ENCODE measurements at places on chromosomes 5 and 9.
A peak's percentile ranks its signal among the peaks of the same experiment; 100 is the strongest.

DNA sequence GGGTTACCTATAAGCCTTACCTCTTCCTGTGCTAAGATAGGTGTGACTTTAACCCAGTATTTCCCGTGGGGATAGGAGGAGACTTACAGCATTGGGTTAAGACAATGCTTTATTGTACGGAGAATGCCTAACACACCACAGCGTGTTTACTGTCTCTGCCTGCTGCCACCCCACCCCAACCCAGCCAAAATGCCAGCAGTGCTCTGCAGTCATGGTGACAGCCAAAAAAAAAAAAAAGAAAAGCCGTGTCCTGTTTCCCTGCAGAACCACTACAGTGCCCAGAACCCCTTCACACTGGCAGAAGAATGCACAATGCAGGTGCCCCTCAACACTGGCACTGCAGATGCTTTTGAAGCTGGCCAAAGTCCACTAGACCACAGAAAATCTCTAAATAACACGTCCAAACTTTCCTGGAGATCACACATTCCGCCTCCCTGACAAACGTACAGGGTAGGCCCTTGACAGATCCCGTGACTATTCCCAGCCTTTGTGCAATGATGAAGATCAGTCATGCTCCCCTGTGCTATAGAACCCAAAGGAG, 102.2 kb downstream of the SERINC5 start:
- no peak overlapping the region for H3K4me3 ChIP-seq
- peaks cover 61% of the 10 kb centered on the region for H3K4me1 ChIP-seq
- DNase-seq, result no peak
- H3K27ac ChIP-seq, result peak overlapping the region; percentile 89
- no peaks in the 10 kb centered on the region for H3K27me3 ChIP-seq
- H3K36me3 ChIP-seq, result peaks cover 61% of the 10 kb centered on the region

DNA sequence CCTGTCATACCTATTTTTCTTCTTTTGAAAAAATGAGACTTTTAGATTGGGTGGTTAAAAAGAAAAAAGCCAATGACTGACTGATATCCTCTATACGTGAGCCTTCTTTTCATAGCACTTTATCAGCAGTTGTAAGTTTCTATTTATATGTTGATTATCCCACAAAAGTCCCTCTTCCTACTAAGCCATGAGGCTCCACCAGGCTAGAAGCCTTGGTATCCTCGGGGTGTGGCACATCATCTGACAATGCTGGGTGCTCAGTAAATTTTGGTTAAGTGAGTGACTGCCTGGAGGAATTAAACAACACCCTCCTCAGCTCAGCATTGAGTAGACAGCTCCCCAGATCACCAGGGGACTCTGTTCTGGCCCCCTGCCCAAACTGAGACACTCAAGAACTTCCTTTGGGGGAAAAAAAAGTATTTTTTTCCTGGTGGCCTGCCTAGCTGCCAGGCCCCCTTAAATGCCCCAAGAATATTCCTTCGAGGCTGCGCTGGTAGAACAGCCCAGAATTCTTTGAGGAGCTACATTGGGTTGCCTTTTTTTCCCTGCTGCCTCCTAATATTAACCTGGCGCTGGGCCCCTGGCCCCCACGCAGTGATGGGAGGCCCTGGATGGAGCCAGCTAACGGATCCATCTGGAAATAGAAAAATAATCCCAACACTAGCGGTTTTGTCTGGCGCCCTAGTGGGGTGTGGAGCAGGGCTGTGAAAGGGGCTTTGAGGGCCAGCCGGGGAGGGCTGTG, 23.4 kb upstream of the COL27A1 start:
- H3K4me3 ChIP-seq, result no peak overlapping the region
- no peaks in the 10 kb centered on the region for H3K4me1 ChIP-seq
- H3K27me3 ChIP-seq, result peaks cover 3% of the 10 kb centered on the region
- no peak overlapping the region for H3K27ac ChIP-seq
- no peak for DNase-seq

DNA sequence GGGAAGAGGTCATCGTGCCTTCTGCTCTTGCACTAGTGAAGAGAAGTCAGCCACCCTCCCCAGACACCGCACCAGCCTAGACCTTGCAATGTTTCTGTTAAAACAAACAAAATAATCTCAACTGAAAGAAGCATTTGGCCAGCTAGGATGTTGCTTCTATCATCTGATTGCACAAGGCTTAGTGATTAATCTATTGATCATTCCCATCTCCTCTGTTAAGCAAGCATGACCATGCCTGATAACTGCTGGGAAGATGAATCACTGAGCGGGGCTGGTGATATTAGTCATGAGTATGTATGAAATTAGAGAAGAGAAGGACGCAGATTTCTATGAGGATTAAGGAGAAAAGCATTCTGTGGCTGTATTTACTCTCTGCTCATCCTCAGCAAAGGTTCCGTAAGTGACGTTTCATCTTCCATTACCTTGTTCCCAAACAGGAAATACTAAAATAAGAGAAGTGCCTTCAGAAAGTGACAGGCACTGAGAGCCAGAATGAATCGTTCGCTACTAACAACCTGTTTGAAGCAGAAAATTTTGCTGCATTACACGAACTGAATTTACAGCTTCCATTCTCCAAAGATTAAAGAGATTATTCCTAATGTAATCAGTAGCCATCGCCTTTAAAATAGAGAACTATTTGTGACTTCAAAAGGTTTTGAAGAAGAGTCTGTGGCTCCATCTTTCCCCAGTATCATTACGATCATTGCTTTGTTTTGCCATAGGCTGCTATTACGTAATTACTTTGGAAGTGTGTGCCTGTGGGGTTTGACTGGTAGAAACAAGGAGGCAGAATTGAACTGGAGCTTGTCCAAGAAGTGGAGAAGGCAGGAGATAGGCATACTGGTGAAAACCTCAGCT, 219.1 kb downstream of the MED10 start:
- H3K4me1 ChIP-seq, result no peaks in the 10 kb centered on the region
- DNase-seq, result no peak
- no peaks in the 10 kb centered on the region for H3K36me3 ChIP-seq
- H3K27me3 ChIP-seq, result peaks cover 4% of the 10 kb centered on the region

DNA sequence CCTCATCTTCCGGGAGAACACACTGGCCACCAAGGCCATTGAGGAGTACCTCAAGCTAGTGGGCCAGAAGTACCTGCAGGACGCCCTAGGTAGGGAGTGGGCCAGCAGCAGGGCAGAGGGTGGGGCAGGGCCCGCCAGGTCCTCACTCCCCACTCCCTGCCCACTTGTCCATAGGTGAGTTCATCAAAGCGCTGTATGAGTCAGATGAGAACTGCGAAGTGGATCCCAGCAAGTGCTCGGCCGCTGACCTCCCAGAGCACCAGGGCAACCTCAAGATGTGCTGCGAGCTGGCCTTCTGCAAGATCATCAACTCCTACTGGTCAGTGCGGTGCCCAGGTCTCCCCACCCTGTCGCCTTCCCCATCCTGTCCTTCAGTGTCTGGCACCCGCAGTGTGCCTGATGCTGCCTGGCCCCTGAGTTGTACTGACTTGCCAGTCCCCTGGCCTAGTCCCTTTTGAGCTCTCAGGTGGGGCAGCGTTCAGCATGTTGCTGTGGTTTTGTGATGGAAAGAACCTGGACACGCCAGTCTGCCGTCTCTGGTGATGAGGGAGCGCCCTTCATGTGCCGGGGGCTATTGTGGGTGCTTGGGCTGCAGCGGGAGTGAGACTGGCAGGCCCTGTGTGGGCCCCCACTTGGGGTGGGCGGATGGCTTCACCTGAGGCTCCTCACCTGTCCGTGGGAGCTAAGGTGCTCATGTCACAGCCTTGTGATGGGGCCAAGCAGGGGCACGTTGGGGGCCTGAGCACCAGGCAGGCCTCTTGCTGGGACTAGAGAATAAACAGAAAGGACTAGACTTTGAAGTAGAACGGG, 112.3 kb downstream of the DAB2IP start:
- no peak overlapping the region for H3K4me3 ChIP-seq
- no peaks in the 10 kb centered on the region for H3K36me3 ChIP-seq
- H3K4me1 ChIP-seq, result no peaks in the 10 kb centered on the region
- DNase-seq, result no peak
- H3K27me3 ChIP-seq, result no peaks in the 10 kb centered on the region

DNA sequence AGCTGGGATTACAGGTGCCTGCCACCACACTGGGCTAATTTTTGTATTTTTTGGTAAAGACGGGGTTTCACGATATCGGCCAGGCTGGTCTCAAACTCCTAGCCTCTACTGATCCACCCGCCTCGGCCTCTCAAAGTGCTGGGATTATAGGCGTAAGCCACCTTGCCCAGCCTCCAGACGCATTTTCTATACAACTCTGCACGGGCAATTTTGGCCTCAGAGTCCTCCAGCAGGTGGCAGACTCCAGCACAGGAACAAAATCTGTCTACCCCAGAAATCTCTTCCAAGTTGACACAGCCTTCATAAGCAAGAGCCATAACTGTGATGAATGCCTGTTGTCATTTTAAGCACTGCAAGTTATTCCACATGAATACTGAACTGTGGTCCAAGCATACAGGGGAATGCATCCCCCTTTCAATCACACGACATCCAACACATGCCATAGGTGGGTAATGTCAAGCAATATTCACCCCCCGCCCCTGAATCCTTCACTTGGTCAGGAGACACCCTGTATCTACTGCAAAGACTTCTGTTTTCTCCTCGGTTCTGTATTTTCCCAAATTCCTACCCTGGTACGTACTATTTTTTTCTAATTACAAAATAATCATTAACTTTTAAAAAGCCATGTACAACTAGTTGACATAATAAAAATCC, 50.8 kb downstream of the ALDH7A1 start:
- no peak overlapping the region for H3K27ac ChIP-seq
- peak; percentile 53 for DNase-seq
- H3K36me3 ChIP-seq, result no peaks in the 10 kb centered on the region
- H3K4me1 ChIP-seq, result no peaks in the 10 kb centered on the region
- no peak overlapping the region for H3K4me3 ChIP-seq

GRCh38 chr5:76404223-76405211, 1.4 kb downstream of the IQGAP2 start:
- peak overlapping the region; percentile 87 for H3K4me3 ChIP-seq
- peak; percentile 92 for DNase-seq
- H3K27ac ChIP-seq, result peak overlapping the region; percentile 98
- H3K27me3 ChIP-seq, result no peaks in the 10 kb centered on the region

DNA sequence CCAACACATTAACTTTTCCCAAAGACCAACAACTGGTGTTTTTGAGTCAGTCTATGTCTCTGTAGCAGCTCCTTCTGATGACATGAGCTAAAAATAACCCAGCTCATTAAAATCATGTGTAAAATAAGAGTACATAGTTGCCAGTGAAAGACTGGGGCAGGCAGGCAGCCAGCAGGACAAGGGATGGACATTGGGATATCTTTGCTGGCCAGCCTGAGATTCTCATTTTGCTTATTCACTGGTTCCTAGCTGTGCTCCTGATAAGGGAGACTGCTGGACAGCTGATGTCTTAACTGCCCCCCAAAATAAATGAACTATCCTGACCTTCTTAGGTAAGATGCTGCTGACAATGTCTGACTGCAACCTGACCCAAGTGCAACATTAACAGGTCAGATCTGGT, 33.9 kb downstream of the EPB41L4B start:
- no peak for DNase-seq
- H3K27ac ChIP-seq, result no peak overlapping the region
- no peaks in the 10 kb centered on the region for H3K36me3 ChIP-seq
- H3K4me1 ChIP-seq, result no peaks in the 10 kb centered on the region

GRCh38 chr5:111254613-111255012, 30.4 kb downstream of the CAMK4 start:
- peaks cover 60% of the 10 kb centered on the region for H3K36me3 ChIP-seq
- peak overlapping the region; percentile 68 for H3K4me3 ChIP-seq
- H3K4me1 ChIP-seq, result peaks cover 77% of the 10 kb centered on the region
- H3K27ac ChIP-seq, result peak overlapping the region; percentile 99
- peak; percentile 95 for DNase-seq
- H3K27me3 ChIP-seq, result no peaks in the 10 kb centered on the region

DNA sequence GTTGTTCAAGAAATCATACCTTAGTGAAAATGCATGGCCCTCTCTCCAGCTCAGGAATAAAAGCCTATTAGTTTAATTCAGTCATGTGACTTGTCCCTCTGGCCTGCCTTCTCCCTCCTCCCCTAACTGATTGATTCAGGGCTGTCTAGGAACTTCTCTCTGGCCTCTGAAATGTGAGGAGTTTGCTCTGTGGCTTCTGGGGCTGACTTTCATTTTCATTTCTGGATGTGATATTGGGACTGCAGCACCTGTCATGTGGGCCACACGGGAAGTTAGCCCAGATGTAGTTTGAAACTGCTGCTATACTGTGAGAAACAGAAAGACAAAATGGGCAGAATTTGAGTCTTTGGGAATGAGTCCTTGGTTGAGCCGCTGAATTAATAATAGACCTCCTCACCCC, 44.8 kb downstream of the PARP8 start:
- H3K4me1 ChIP-seq, result peaks cover 82% of the 10 kb centered on the region
- peak; percentile 77 for DNase-seq
- peaks cover 2% of the 10 kb centered on the region for H3K36me3 ChIP-seq
- H3K27ac ChIP-seq, result peak overlapping the region; percentile 86

- DNase-seq, result no peak
- H3K27me3 ChIP-seq, result peaks cover 47% of the 10 kb centered on the region
Observed at GRCh38 chr5:73284220-73284795, 111.3 kb downstream of the TMEM174 start.

DNA sequence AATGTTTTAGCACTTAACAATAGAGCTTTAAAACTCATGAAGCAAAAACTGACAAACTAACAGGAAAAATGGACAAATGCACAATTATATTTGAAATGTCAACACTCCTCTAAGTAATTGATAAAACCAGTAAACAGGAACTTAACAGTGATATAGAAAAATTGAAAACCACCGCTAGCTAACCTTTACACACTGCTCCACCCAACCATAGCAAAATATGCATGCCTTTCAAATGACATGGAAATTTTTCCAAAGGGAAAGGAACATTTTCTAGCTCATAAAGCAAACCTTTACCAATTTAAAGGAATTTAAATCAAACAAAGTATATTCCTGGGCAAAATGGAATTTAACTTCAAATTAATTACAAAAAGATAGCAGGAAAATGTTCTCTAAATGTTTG, 109.2 kb downstream of the ADAMTS19 start:
- no peaks in the 10 kb centered on the region for H3K36me3 ChIP-seq
- no peak for DNase-seq
- H3K27me3 ChIP-seq, result no peaks in the 10 kb centered on the region
- H3K4me1 ChIP-seq, result no peaks in the 10 kb centered on the region
- no peak overlapping the region for H3K27ac ChIP-seq
- H3K4me3 ChIP-seq, result no peak overlapping the region

GRCh38 chr9:34987160-34987901, 2.2 kb upstream of the DNAJB5 start:
- no peaks in the 10 kb centered on the region for H3K27me3 ChIP-seq
- peak overlapping the region; percentile 77 for H3K27ac ChIP-seq
- DNase-seq, result peak; percentile 58
- H3K36me3 ChIP-seq, result peaks cover 6% of the 10 kb centered on the region
- H3K4me1 ChIP-seq, result peaks cover 72% of the 10 kb centered on the region

DNA sequence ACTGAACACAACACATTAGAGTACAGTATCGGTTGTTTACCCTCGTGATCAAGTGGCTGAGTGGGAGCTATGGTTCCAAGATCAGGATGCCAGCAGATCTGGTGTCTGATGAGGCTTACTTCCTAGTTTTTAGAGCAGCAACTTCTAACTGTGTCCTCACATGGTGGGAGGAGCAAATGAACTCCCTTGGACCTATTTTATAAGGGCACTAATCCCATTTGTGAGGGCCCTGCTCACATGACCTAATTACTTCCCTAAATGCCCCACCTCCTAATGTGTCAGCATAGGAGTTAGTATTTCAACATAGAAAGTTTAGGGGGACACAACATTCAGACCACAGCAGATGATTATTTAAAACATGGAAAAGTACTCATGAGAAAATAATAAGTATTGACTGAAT, 111.8 kb downstream of the GCNT1 start:
- peak overlapping the region; percentile 75 for H3K27ac ChIP-seq
- H3K27me3 ChIP-seq, result peaks cover 45% of the 10 kb centered on the region
- H3K4me1 ChIP-seq, result peaks cover 23% of the 10 kb centered on the region
- H3K36me3 ChIP-seq, result peaks cover 5% of the 10 kb centered on the region

- H3K27me3 ChIP-seq, result no peaks in the 10 kb centered on the region
- no peak for DNase-seq
- H3K4me1 ChIP-seq, result peaks cover 16% of the 10 kb centered on the region
- H3K27ac ChIP-seq, result no peak overlapping the region
- H3K36me3 ChIP-seq, result peaks cover 48% of the 10 kb centered on the region
Observed at GRCh38 chr9:113536483-113537228, 73.1 kb downstream of the RGS3 start.

All from activated CD8-positive, alpha-beta T cell treated with anti-CD3 and anti-CD28 coated beads for 36 hours (primary cell).